ENCODE measurements at places on chromosomes 4 and X. TPM values are rescaled to one million over a fixed set of nuclear protein-coding genes. Genes with fewer than 3 reads are reported as not detected.
A peak's percentile ranks its signal among the peaks of the same experiment; 100 is the strongest.

Gene PAGE5
- polyA plus RNA-seq, result not detected

Gene NIPAL1
- 2.2 TPM for polyA plus RNA-seq

Gene TLR2
- 1.6 TPM for polyA plus RNA-seq

Gene ZNF630
- polyA plus RNA-seq, result 1.7 TPM

Gene NLGN3
- 0.27 TPM for polyA plus RNA-seq

DNA sequence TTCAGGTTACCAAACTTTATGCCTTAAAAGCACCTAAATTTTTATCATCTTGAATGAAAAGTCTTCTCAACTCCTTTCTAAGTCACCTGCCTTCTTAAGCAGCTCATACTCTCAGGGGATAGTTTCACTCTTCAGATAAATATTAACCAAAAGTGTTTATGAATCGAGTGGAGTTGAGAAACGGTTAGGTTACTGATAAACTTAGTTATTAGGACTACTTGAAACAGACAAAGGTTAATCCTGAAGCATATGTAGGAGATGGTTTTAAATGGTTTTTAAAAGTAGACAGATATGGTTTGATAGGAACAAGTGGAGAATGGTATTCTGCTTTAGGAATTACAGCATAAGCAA lies 32.8 kb downstream of the CLDN22 start:
- no peak overlapping the region for H3K4me3 ChIP-seq
- H3K27ac ChIP-seq, result no peak overlapping the region
- H3K27me3 ChIP-seq, result no peaks in the 10 kb centered on the region
- DNase-seq, result peak; percentile 60
- H3K4me1 ChIP-seq, result no peaks in the 10 kb centered on the region

- no peaks in the 10 kb centered on the region for H3K27me3 ChIP-seq
- no peak overlapping the region for H3K27ac ChIP-seq
- H3K36me3 ChIP-seq, result no peaks in the 10 kb centered on the region
These were observed 845.2 kb downstream of the PCDH18 start for GRCh38 chr4:136687118-136687517.

GRCh38 chrX:21645431-21645830 lies 12.7 kb downstream of the KLHL34 start:
- H3K4me3 ChIP-seq, result no peak overlapping the region
- H3K27me3 ChIP-seq, result no peaks in the 10 kb centered on the region
- no peaks in the 10 kb centered on the region for H3K4me1 ChIP-seq
- DNase-seq, result no peak
- H3K27ac ChIP-seq, result no peak overlapping the region

GRCh38 chrX:148500423-148501385 lies at the start of gene AFF2:
AFF2 (plus strand) TSS chrX:148500617; CDS start chrX:148501098, 481 bp downstream.
- H3K4me1 ChIP-seq, result no peaks in the 10 kb centered on the region
- H3K36me3 ChIP-seq, result no peaks in the 10 kb centered on the region
- peaks cover 5% of the 10 kb centered on the region for H3K27me3 ChIP-seq
- H3K27ac ChIP-seq, result no peak within 1 kb of the TSS
- peak within 1 kb of the TSS; percentile 29 for H3K4me3 ChIP-seq
- no peak for DNase-seq

DNA sequence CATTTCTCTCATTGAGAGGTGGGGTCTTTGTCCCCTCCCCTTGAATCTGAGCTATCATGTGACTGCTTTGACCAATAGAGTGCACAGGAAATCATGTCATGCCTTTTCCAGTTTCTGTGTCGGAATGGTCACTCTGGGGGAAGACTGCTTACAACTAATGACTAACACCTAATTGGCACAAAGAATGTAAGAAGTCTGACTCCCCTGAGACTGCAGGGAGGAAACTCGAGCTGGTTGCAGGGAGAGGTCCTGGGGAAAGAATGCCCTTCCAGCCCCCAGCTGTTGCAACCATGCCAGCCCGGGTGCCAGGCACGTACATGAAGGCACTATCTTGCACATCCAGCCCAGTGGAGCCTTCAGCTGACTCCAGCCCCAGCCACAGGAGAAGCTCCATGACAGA lies 254.2 kb downstream of the DHX15 start:
- H3K36me3 ChIP-seq, result no peaks in the 10 kb centered on the region
- H3K27me3 ChIP-seq, result no peaks in the 10 kb centered on the region
- no peak overlapping the region for H3K4me3 ChIP-seq
- no peaks in the 10 kb centered on the region for H3K4me1 ChIP-seq
- no peak overlapping the region for H3K27ac ChIP-seq

- peak; percentile 8 for DNase-seq
- H3K27ac ChIP-seq, result no peak overlapping the region
- no peaks in the 10 kb centered on the region for H3K36me3 ChIP-seq
- no peak overlapping the region for H3K4me3 ChIP-seq
- H3K4me1 ChIP-seq, result no peaks in the 10 kb centered on the region
- no peaks in the 10 kb centered on the region for H3K27me3 ChIP-seq
These were observed 82.4 kb upstream of the HPRT1 start for GRCh38 chrX:134377537-134377936.

GRCh38 chrX:142891046-142891445 lies 134.7 kb upstream of the SPANXN4 start:
- no peak for DNase-seq
- H3K27me3 ChIP-seq, result no peaks in the 10 kb centered on the region
- H3K4me1 ChIP-seq, result no peaks in the 10 kb centered on the region

GRCh38 chr4:34939073-34939472 lies 1305.2 kb downstream of the ARAP2 start:
- H3K4me3 ChIP-seq, result no peak overlapping the region
- no peak overlapping the region for H3K27ac ChIP-seq
- H3K4me1 ChIP-seq, result no peaks in the 10 kb centered on the region
- DNase-seq, result no peak
- H3K27me3 ChIP-seq, result no peaks in the 10 kb centered on the region

GRCh38 chr4:24169956-24170355 lies 280.1 kb upstream of the PPARGC1A start:
- H3K27me3 ChIP-seq, result no peaks in the 10 kb centered on the region
- no peak for DNase-seq
- H3K27ac ChIP-seq, result no peak overlapping the region
- H3K36me3 ChIP-seq, result no peaks in the 10 kb centered on the region
- no peaks in the 10 kb centered on the region for H3K4me1 ChIP-seq
- no peak overlapping the region for H3K4me3 ChIP-seq

GRCh38 chr4:77922158-77923094 lies 59.8 kb downstream of the MRPL1 start:
- no peaks in the 10 kb centered on the region for H3K4me1 ChIP-seq
- no peak for DNase-seq
- H3K27me3 ChIP-seq, result no peaks in the 10 kb centered on the region
- peaks cover 9% of the 10 kb centered on the region for H3K36me3 ChIP-seq
- no peak overlapping the region for H3K4me3 ChIP-seq

DNA sequence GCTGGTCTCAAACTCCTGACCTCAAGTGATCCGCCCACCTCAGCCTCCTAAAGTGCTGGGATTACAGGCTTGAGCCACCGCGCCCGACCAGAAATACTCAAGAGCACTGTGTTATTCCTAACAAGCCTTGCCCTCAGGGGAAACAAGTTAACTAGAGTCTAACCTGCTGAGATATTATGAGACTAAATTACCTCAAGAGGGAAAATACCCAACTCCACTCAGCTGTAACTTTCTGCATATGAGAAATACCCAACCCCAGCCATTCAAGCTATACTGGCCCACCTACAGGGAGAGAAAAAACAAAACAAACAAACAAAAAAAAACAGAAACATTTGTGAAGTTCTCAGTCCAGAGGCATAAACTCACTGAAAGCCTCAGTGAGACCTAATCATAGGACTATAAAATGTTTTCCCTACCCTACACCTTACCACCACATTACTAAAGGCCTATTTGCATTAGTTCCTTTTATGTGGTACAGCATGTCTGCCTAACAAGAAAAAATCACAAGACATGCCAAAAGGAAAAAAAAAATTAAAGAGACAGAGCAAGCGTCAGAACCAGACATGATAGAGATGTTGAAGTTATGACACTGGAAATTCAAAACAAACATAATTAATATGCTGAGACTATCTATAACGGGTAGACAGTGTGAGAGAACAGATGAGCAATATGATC lies 876.0 kb downstream of the FSTL5 start:
- no peak for DNase-seq
- H3K27me3 ChIP-seq, result no peaks in the 10 kb centered on the region
- H3K4me3 ChIP-seq, result no peak overlapping the region
- H3K36me3 ChIP-seq, result no peaks in the 10 kb centered on the region
- H3K4me1 ChIP-seq, result no peaks in the 10 kb centered on the region
- no peak overlapping the region for H3K27ac ChIP-seq

DNA sequence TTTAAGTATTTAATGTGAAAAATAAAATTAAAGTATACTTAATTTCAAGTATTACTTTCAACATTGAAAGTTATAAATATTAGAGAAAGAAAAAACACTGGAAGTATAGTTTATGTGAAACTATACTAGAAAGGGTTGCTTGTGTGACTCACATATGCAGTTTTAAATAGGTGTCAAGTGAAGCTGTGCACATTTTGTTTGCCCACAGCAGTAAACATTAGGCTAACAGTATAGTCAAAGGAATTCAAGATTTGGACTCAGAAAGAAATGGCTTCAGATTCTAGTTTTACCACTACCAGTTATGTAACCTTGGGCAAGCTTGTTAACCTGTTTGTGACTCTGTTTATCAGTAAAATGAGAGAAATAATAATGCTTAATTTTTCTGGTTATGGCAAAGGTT lies 148.2 kb downstream of the FAM47B start:
- no peak for DNase-seq
- no peaks in the 10 kb centered on the region for H3K36me3 ChIP-seq
- H3K4me3 ChIP-seq, result no peak overlapping the region
- no peak overlapping the region for H3K27ac ChIP-seq
- H3K4me1 ChIP-seq, result no peaks in the 10 kb centered on the region
- H3K27me3 ChIP-seq, result no peaks in the 10 kb centered on the region

DNA sequence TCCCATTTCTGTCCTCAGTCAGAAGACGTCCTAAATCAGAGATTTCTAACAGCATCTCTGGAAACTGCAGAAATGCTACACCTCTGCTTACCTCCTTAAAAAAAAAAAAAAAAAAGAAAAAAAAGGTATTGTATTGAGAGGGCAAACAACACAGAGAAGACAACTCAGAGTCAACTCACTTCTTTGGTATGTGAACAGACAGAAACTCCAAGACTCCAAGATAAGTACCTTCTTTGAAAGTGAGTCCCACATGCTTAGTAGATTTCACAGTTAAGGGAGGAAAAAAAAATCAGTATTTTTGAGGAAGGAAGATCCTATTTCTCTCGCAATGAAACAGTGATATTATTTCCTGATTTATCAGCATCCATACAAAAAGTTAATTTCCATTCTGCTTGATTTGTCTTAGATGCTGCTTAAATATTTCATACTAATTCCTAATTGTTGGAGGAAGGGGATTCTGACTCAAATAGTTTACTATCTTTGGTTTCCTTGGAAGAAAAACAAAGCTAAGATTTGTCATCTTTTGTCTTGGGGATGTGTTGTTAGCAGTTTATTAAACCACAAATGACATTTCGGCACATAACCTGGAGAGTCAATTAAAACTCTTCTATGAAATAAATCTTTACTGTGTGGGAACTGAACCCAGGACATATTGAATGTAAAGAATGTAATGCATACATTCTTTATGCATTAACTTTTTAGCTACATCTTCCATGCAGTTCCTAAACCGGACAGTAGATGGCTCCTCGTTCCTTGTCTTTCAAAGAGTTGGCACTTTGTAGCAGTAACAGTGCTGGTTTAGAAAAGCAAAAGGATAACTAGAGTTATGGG lies 4.7 kb downstream of the RASGEF1B start:
- DNase-seq, result peak; percentile 87
- peaks cover 6% of the 10 kb centered on the region for H3K4me1 ChIP-seq
- no peak overlapping the region for H3K4me3 ChIP-seq
- no peaks in the 10 kb centered on the region for H3K36me3 ChIP-seq
- H3K27me3 ChIP-seq, result no peaks in the 10 kb centered on the region

- no peaks in the 10 kb centered on the region for H3K4me1 ChIP-seq
- H3K4me3 ChIP-seq, result no peak overlapping the region
- no peak overlapping the region for H3K27ac ChIP-seq
- DNase-seq, result no peak
- no peaks in the 10 kb centered on the region for H3K36me3 ChIP-seq
- no peaks in the 10 kb centered on the region for H3K27me3 ChIP-seq
These were observed 189.5 kb downstream of the GASK1B start for GRCh38 chr4:157983300-157983699.

DNA sequence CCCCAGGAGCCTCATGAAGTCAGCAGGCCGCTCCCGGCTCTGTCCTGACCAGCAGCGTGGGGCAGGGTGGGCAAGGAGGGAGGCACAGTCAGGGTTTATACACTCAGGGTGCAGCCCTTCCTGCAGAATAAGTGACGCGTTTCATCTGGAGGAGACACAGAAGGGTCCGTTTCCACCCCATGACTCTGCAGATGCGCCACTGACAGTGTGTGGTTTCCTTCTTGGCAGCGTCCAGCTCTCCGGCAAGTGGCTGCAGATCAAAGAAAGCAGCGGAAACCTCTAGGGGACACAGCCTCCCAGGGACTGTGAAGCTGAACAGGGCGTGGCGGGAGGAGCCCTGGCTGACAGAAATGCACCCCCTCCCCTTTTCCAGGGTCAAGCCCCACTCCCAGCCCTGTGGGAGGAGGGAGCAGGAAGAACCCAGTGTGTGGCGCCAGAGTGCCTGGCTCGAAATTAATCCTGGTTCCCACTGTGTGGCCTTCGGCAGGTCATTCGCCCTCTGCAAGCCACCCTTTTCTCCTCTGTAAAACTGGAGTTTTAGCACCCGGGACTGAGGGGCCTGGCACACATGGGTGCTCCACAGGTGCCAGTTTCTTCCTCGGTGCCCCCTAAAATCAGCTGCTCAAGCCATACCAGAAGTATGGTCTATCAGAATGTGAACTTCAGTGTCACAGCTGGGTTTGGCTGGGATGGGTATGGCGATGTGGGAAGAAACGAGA lies 17.3 kb upstream of the TBC1D14 start:
- DNase-seq, result peak; percentile 66
- no peaks in the 10 kb centered on the region for H3K27me3 ChIP-seq
- H3K36me3 ChIP-seq, result no peaks in the 10 kb centered on the region
- peak overlapping the region; percentile 92 for H3K27ac ChIP-seq

DNA sequence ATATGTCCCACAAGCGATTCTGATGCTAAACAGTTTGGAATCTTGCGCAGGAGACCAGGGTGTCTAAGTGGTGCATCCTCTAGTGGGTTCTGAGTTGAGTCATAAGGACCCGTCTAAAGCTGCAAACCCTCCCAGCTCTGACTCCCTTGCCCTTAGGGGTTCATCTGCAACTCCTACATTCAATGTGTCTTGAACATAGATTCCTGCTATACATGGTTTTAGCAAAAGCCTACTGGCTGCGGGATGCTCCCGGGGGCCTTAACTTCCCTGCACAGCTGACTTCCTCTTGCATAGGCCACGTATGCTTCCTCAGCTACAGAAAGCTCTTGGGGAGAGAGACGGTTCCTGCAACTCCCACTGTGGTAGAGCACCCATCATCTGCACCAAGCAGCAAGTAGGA lies 236.7 kb downstream of the EVC2 start:
- no peak overlapping the region for H3K27ac ChIP-seq
- no peak overlapping the region for H3K4me3 ChIP-seq
- no peak for DNase-seq
- no peaks in the 10 kb centered on the region for H3K36me3 ChIP-seq

GRCh38 chr4:146890301-146890700 lies 55.4 kb downstream of the TTC29 start:
- H3K27ac ChIP-seq, result no peak overlapping the region

- no peaks in the 10 kb centered on the region for H3K27me3 ChIP-seq
- H3K4me1 ChIP-seq, result no peaks in the 10 kb centered on the region
- no peak for DNase-seq
- H3K4me3 ChIP-seq, result no peak overlapping the region
These were observed 43.3 kb upstream of the TEX13A start for GRCh38 chrX:105263801-105264200.
